GM23248 (cell line): ENCODE measurements at places on chromosomes 13 and 19. TPM values are rescaled to one million over a fixed set of nuclear protein-coding genes. Genes with fewer than 3 reads are reported as not detected.
A peak's percentile ranks its signal among the peaks of the same experiment; 100 is the strongest.

Gene KLK10
- total RNA-seq: not detected in 2 replicates

- DNase-seq: peak; percentile 58
These were observed 12.3 kb downstream of the CLDN10 start for GRCh38 chr13:95564733-95565291.

GRCh38 chr13:29513981-29514719, 81.3 kb downstream of the SLC7A1 start:
- DNase-seq: peak; percentile 82

DNA sequence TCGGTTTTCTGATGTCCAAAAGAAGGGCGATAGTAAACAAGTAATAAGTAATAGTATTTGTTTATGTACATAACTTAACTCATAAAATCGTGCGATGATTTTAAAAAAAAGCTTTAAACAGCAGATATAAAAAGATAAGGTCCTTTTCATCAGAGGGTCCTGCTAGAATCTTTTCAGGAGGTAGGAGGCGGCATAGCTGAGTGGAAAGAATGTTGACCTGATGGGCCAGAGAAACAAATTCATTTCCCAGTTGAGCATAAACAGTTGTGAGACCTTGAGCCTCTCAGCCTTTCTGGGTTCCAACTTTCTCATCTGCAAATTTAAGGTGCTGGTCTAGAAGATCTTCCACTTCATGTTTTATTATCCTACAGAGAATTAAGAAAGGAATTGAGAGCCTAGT, 173.5 kb downstream of the LACC1 start:
- no peak for DNase-seq

DNA sequence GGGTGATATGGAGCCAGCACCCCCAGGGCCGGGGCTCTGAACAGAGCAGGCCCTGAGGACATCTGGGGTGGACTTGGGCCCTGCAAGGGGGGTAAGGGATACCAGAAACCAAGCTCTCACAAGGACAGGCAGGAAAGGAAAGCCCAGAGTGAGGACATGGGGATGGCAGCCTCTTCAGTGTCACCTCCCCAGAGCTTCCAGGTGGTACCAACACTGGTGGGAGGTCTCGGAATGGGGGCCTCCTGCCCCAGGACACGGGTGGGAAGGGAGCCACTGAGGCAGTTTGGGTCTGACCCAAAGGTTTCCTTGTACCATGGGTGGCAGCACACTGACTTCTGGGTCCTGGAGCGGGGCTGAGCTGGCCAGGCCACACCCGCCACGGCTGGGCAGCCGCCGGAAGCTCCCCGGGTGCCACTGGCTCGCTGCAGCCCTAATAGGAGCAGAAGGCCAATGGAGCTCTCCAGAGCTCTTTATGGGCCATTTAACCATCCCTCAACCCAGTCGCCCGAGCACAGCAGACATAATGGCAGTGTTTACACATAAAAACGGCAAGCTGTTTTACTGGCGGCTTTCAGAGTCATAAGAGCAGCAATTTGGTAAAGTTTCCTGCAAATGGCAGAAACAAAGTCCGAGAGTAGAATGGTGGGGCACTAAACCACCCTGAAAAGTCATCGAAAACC, 59.3 kb downstream of the PEPD start:
- DNase-seq: no peak

- no peak for DNase-seq
These were observed 247.9 kb downstream of the DACH1 start for GRCh38 chr13:71619096-71619495.

DNA sequence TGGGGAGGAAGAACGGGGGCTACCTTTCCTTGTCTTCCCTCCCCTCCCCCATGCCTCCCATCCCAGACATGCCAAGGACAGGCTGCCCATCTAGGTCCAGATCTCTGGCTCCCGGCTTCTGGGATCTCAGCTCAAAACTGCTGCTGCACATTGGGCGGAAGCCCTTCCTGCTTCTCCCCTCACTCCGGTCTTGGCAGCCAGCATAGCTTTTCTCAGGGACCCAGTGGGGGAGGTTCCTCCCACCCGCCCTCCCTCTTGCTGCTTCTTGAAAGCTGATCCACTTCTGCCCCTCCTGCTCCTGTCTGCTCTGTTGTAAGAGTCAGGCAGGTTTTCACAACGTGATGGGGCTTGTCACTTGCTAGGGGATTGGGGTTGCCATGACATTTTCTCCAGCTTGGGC, 21.7 kb upstream of the RNF17 start:
- DNase-seq: no peak

- DNase-seq: peak; percentile 77
These were observed 28.7 kb downstream of the LACC1 start for GRCh38 chr13:43908156-43909126.

Gene RGL3
- total RNA-seq: 0.54 and 5.9 TPM in 2 replicates

DNA sequence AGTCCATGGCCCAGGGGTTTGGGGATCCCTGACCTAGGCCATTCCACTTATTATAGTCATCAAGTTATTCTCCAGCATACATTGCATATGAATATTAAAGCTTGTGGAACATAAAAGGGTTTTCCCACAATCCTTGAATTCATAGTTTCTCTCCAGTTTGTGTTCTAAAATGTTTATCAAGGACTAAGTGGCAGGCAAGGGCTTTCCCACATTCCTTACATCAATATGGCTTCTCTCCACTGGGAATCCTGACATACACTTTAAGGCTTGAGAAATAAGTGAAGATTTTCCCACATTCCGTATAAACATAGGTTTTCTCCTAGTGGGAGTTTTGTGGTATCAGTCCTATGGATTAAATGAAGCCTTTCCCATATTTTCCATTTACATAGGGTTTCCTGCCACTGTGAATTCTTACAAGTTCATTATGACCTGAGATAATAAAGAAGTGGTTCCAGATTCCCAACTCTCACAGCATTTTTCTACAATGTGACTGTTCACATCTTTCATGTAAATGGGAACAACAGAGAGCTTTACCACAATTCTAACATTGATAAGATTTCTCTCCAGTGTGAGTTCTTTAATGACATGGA, 14.5 kb downstream of the ZNF426 start:
- peak; percentile 11 for DNase-seq

DNA sequence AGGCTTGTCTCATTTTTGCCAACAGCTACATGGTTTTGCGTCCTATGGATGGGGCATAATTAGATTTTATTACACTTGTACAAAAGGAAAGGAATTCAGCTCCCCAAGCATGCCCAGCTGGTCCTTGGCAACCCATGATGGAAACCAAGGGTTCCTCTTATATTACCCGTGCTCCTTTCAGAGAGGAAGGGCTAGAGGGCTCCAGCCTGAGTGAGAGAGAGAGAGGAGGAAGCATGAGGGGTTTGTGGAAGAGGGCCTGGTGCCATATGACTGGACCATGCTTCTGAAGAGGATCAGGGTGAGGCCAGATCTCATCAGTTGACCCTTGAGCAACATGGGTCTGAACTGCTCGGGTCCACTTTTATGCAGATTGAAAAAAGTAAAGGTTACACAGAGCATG, 3.5 kb upstream of the RPS9 start:
- DNase-seq: no peak

DNA sequence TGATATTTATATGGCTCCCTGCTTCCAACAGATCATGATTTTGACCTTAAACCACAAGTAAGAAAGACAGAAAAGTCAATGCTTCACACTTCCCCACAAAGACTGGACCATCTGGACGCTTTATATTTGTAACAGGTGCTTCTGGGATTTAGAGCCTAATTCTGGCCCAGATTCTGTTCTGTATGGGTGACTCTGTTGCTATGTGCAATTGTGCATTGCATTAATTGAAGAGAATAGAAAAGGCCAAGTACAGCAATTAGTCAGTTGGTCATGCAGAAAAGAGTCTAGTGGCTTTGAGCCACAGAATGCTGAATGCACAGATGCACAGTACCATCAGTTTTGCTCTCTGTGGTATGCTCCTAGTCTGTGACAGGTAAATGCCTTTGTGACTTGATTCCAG, 657.4 kb upstream of the ATXN8OS start:
- no peak for DNase-seq

GRCh38 chr19:53045536-53045935, 996 bp downstream of the ERVV-2 start:
- DNase-seq: no peak

- DNase-seq: no peak
These were observed 287.1 kb downstream of the ITGBL1 start for GRCh38 chr13:101739382-101740178.

DNA sequence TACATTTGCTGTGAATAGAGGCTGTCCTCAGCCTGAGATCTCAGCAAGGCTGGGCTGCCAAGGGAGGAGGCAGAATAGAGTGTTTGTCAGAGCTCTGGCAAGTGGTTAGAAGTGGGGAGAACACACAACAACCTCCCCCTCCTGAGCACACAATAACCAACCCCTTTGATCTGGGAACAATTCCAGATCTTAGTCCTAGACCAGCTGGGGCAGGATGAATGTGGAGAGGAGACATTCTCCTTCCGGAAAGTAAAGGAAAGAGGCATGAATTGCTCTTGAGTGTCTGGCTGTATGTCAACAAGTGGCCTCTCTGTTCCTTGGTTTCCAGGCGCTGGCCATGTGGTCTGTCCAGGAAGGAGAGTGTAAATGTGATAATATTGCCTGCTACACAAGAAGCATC, 114.9 kb upstream of the TMTC4 start:
- DNase-seq: peak; percentile 5

Gene RFPL4AL1
- total RNA-seq: not detected in 2 replicates

GRCh38 chr19:8377598-8377997, 12.6 kb upstream of the RAB11B start:
- DNase-seq: no peak

GRCh38 chr19:7393939-7394730, 45.4 kb downstream of the ARHGEF18 start:
- DNase-seq: peak; percentile 16

- DNase-seq: no peak
These were observed 338.7 kb downstream of the IRS2 start for GRCh38 chr13:109447667-109448066.

- peak; percentile 90 for DNase-seq
These were observed 774.1 kb downstream of the LIG4 start for GRCh38 chr13:107441279-107441678.

DNA sequence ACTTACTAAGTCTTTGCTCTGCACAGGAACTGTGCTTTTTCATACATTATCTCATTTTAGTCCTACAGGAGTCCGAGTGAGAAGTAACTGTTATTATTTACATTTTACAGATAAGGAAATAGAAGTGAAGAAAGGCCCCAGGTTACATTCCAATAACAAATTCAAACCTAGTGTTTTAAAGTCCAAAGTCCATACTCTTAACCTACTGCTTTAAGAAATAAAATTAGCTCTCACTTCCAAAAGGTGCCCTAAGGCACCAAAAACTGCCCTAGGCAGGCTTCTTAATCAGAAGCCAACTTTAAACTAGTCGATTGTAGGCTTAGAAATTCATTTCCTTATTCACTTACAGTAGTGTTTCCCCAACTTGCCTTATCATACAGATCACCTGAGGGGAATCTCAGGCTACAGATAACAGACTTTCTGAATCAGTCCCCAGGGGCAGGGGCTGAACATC, 555.9 kb downstream of the DIAPH3 start:
- no peak for DNase-seq

Gene ZNF816
- total RNA-seq: 3.0 and 6.7 TPM in 2 replicates

Gene PRMT1
- 192 and 225 TPM in 2 replicates for total RNA-seq

DNA sequence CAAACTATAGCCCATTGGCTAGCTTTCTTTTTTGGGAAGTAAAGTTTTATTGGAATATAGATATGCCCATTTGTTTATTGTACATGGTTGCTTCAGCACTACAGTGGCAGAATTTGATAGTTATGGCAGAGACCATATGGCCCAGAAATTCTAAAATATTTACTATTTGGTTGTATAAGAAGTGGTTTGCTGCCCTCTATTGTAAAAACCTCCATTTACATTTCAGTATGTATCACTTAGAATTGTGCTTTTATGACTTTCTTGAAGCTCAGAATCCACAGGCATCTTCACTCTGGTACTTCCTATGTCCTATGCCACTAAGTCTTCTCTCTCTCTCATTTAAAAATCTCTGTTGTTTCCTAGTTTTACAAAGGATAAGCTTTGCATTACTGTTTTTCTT, 37.7 kb downstream of the DLEU7 start:
- peak; percentile 46 for DNase-seq

DNA sequence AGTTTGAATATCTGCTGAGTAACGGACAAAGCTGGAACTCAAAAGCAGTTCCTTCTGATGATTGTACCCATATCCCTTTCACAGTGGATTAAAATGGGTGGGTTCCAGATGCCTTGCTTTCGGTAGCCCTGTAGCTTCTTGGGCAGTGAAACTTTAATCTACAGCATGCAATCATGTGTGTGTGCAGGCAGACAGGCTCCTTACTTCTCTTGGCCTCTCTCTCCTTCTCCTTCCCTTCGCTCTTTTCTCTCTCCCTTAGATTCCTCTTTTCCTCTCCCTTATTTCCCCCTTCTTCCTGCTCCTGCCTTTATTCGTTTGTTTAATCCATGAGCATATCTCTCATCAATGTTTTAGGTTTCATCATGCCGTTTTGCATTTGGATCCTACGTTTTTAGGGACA, 8.1 kb downstream of the DGKH start:
- DNase-seq: no peak

DNA sequence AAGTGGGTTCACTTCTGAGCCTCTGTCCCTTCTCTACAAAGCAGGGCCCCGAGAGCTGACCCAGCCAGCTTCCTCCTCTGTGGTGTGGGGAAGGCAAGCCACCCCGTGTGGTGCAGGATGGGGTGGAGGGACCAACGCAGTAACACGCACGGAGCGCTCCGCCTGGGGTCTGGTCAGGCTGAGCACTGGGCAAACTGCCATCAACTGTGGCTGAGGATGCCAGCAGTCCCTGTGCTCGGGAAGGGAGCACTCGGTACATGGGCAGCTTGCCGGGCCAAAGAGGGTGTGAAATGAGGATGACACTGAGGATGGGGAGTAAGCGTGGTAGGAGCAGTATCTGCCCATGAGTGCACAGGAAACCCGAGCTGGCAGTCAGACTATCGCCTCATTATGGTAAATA, 7.6 kb upstream of the GMIP start:
- no peak for DNase-seq

Gene ZNF490
- total RNA-seq: 4.0 and 11.8 TPM in 2 replicates

Gene AMH
- total RNA-seq: not detected in 2 replicates

DNA sequence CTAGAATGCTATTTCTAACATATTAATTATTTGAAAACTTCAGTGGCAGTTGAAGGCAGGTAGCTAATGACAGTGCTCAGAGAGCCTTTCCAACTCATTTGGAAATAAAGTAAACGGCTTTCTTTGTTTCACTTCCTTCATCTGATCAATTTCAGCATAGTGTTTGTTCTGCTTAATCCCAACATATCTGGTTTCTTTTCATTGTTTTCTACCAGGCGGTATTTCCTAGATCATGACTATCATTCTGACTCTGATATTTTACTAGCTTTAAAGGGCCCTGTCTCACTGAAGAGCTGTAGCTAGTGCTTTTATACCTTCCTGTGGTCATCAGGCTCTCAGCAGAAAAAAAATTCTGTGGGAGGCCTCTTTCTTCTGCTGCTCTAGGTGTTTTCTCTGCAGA, 178.6 kb downstream of the RBM26 start:
- DNase-seq: no peak

DNA sequence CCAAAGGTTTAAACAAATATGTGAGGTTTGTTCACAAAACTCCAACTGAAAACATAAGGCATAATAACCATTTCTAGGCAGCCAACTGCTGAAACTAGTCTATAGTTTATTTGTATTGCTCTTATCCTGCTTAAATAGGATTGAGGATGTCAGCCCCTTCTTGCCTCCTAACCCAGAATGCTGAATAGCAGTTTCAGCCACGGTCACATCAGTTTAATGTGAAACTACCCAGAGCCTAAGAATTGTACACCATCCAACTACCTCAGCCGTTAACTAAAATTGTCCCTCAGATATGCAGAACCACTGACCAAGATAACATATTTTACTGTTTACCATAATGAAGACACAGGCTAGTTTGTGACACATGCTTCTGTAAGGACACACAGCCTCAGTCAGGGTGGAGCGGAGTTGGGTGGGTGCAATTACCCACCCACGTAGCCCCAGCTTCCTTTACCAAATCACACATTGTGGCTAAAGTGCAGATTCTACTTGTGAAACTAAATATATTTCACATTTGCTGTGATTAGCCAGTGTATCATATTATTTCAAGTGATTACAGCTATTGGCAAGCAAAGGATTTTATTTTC, 259.9 kb downstream of the EFNB2 start:
- DNase-seq: no peak
